Heart left ventricle (tissue), 16 donors: ENCODE measurements at places on chromosomes 7 and 10.

DNA sequence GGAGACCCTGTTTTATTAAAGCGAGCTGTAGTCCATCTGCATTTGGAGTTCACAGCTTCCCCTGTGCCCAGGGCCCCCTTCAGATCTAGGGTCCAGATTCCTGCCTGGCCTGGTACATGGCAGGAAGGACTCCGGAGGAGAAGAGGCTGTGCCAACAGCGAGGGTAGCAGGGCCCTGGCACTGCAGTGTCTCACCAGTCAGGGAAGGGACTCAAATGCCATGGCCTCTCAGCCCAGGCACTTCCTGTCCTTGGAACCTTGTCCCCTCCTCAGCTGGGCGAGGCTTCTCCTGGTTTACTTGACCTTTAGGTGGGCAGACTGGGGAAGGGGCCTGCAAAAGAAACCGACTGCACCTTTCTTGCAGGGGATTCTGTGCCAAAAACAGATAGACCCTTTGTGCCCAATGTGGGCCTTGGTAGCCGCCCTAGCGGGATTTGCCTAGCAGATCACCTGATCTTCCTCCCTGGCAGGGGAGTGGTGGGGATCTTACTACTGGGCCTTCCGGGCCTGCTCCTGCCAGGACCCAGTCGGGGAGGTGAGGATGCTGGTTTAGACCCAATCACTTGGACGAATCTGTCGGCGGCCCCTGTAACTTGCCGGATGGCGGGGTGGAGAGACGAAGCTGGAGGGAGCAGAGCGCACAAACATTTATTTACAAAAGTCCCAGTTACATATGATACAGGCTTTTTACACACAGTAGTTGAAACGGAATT, 161.9 kb downstream of the RNF216 start:
- no peak for DNase-seq

DNA sequence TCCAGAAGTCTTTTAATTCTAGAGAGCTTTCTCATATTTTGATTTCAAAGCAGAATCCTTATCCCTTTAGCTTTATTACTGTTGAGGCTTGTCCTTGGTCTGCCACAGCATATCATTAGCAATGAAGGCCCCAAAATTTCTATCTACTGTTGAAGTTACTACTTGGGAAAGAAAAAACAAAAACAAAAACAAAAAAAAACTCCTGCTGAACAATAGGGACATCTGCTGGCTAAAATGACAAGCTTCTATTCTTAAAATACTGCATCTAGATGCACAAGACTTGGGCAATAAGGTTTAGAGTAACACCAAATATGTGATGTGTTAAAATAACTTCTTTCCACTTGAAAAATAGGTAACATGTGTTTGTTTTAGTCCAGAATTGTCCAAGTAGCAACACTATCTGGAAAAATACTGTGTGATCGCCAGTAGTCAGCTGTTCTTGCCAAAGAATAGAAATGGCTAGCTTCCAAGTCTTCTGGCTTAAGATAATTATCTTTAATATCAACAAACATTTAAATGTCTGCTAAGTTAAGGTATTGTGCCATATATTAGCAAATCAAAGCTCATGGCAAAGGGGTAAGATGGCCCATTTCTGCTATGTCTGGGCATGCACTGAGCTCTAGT, 3.8 kb upstream of the DMTF1 start:
- DNase-seq, result no peak

GRCh38 chr7:135316648-135317313, 83.1 kb downstream of the STRA8 start:
- DNase-seq, result no peak

- no peak for DNase-seq
Observed at GRCh38 chr10:2280713-2281300, 543.5 kb upstream of the ADARB2 start.

DNA sequence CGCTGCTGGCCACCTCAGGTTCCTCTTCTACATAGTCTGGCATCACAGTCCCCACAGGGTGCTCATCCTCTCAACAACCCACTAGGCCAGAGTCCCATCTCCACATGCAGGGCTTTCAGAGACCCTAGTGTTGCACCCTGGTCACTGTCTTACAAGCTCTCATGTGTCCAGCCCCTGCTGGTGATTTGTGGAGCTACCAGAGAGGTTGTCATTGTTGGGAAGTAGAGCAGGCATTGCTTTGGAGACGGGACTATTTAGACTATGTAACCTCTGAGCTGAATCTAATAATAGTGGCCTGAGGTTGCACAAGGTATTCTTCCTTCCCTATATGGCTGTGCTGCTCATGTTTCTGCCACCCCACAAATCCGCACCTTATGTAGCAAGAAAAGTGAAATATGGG, 135.3 kb upstream of the VWC2 start:
- DNase-seq, result peak; percentile 37

GRCh38 chr7:133827707-133828623, 299.2 kb upstream of the LRGUK start:
- DNase-seq, result no peak

DNA sequence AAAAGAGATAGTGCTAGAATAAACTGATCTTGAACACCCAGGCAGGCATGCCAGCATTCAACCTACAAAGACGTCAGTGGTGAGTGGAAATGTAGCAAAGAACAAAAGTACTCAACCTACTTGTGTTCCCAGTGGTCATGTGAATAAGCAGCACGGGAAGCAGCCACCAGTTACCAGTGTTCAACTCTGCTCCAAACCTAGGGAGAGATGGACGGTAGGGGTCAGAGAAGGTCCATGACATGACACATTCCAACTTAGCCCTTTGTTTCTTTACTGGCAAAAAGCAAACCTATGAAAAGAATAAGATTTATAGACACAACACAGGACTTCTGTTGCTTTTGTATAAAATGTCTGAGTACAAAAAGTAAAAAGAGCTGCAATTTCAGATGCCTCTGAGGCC, 511.4 kb downstream of the XPNPEP1 start:
- no peak for DNase-seq

DNA sequence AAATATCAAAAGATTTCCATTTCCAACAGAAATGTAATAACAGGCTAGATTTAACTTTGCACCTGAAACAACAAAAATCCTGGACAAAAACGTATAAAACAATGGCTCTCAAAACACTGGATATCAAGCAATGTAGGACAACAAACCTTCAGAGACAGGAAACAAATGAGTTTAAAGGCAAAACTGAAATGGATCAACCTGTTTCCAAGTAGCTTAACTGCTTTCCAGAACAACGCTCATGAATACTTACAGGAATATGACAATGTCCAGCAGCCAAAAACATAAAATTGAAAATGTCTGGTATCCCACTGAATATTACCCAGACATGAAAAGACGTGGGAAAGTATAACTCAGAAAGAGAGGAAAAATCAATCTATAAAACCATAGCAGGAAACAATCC, 62.8 kb downstream of the CUBN start:
- DNase-seq, result no peak

DNA sequence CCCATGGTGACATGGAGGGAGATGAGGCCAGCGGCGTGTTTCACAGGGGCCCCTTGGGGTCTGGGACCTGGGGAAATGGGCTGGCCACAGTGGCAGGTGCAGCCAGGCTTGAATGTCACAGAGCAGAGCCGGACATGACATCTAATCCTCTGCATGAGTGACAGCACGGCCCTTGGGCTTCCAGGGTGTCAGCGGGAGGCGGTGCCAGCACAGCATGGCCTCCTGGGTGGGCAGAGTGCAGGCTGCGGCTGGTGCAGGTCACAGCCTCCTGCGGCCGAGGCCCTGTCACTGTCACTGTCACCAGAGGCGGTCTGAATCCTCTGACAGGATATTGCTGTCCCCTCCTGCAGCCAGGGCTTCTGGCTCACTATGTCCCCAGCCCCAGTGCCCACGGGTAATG, 18.2 kb downstream of the BHLHA15 start:
- DNase-seq, result no peak

GRCh38 chr10:3278771-3279170, 106.2 kb upstream of the PITRM1 start:
- no peak for DNase-seq

DNA sequence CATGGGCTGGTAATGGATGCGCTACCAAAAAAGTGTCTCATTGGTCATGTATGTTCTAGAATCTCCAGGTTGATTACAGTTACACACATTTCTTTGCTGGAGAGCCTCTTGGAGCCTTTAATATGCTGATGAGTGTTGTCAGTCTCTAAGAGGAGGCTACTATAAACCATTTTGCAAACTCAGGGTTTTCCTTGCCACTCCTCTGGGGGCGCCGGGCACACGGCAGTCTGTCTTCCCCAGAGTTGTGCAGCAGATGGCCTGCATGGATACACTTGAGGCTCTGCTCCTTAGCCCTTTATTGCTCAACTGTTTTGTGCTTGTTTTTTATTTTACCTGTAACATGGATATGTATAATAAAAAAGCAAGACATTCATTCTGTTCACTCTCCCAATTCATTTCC, 196.5 kb downstream of the ACTR3B start:
- no peak for DNase-seq

DNA sequence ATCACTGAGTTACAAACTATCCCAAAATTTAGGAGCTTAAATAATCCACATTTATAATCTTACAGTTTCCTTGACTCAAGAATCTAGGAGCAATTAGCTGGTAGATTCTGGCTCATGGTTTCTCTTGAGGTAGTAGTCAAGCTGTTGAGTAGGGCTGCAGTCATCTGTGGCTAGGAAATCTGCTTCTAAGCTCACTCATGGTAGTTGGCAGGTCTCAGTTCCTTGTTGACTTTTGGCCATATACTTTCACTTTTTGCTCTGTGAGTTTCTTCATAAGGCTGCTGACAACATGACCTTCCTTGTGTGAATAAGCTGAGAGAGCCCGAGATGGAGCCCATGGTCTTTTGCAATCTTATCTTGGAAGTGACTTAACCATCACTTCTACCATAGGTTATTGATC, 10.8 kb upstream of the ETV1 start:
- DNase-seq, result no peak

- no peak for DNase-seq
Observed at GRCh38 chr7:146858690-146859089, 742.1 kb downstream of the CNTNAP2 start.

- no peak for DNase-seq
Observed at GRCh38 chr7:89661876-89662275, 492.4 kb upstream of the STEAP1 start.

DNA sequence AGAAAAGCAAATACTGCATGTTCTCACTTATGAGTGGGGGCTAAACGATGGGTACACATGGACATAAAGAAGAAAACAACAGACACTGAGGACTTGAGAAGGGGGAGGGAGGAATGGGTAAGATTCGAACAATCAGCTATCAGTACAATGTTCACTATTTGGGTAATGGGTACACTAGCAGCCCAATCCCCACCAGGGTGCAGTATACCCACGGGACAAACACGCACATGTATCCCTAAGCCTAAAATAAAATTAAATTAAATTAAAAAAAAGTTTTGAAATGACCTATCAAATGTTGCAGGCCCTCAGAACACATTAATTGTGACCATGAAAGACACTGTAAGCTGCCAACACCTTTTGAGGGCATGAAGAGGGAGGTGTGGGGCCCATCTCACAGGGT, 316.0 kb downstream of the WDR37 start:
- DNase-seq, result no peak

DNA sequence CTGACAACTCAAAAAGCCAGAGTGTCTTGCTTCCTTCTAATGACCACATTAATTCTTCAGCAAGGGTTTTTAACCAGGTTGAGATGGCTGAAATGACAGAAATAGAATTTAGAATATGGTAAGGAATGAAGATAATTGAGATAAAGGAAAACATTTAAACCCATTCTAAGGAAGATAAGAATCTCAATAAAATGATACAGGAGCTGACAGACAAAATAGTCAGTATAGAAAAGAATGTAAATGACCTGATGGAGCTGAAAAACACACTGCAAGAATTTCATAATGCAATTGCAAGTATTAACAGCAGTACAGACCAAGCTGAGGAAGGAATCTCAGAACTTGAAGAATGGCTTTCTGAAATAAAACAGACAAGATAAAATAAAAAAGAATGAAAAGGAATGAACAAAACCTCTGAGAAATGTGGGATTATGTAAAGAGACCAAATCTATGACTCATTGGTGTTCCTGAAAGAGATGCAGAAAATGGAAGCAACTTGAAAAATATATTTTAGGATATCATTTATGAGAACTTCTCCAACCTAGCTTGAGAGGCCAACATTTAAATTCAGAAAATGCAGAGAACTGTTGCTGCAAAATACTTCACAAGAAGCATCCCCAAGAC, 87.1 kb downstream of the SAMD9 start:
- DNase-seq, result no peak

GRCh38 chr10:9038146-9038714, 983.7 kb downstream of the GATA3 start:
- DNase-seq, result no peak

GRCh38 chr7:19520392-19520791, 188.4 kb downstream of the POLR1F start:
- DNase-seq, result no peak

- no peak for DNase-seq
Observed at GRCh38 chr7:65269150-65269856, 104.4 kb upstream of the ZNF92 start.

GRCh38 chr7:129890090-129890489, 62.7 kb downstream of the UBE2H start:
- no peak for DNase-seq
